ENCODE measurements at places on chromosomes 13 and 19.

DNA sequence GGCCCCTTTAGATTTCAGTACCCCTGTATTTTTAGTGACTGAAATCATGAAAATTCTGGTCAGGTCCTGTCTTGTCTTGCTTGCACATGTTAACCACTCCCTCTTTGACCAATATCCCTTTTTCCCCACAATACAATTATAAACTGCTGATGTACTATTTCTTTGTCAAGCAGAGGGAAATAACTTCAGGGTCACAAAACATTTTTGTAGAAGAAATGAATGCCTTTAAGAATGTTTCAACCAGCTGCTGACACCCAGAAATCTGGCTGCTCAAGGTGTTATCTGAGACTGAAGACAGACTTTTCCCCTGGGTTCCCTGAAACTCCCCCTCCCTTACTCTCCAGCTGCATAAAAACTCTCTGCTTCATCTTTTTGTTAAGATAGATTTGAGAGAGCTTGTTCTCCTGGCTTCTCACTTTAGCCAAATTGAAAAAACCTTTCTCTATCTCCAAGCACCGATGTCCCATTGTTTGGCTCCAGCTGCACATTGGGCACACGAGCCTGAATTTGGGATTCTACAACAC, 18.4 kb upstream of the ACOD1 start:
- no peak for DNase-seq

DNA sequence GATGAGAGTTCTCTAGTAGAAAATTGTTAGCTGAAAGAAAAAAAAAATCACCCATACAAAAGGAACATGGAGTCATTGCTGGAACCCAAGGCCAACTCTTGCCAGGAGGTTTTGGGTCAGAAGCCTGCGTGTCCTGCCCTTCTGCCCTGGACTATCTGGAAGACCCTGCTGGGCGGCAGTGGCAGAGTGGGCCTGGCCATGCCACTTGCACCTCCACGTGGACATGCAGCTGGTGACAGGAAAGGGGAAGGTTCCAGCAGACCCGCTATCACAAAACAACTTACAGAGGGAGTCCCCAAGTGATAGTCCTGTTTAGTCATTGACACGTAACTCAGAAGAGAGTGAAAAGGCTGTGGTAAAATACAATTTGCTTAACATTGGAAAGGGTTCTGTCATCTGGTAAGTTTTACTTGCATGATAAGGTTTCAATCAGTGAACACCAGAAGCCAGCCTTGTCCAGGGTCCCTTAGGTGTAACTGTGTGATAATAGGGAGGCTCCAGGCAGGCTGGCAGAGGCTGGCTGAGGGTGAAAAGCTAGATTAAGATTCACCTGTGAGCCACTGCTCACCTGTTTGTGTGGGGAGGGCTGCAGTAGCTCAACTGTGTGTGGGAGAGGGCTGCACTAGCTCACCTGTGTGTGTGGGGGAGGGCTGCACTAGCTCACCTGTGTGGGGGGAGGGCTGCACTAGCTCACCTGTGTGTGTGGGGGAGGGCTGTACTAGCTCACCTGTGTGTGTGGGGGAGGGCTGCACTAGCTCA, 47.8 kb downstream of the COL4A2 start:
- DNase-seq: peak; percentile 22

DNA sequence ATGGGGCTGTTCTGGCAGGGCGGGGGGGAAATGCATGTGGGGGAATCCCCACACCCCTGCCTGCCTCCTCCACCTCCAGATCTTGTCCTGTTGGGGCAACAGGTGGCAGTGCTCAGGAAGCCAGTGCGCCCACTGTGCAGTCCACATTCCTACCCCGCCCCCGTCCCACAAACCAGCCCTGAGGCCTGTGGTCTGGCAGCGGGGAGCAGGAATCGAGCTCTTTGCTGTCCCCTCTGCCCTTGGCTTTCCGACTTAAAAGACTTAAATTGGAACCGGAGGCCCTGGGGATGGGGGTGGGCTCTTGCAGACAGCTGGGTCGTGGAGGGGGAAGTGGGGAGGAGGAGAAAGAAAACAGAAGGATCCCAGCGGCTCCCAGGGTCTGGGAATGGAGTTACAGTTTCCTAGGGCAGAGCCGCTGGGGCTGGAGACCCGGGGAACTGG, 4.3 kb downstream of the NANOS3 start:
- no peak for DNase-seq

- DNase-seq: no peak
These were observed 2.1 kb downstream of the CILP2 start for GRCh38 chr19:19540064-19540714.

Data from DMS79 treated with DMSO at 0.1 percent for 48 hours (cell line).